Hippocampal formation (tissue), 2 donors: ENCODE measurements at places on chromosomes 1 and 21.

DNA sequence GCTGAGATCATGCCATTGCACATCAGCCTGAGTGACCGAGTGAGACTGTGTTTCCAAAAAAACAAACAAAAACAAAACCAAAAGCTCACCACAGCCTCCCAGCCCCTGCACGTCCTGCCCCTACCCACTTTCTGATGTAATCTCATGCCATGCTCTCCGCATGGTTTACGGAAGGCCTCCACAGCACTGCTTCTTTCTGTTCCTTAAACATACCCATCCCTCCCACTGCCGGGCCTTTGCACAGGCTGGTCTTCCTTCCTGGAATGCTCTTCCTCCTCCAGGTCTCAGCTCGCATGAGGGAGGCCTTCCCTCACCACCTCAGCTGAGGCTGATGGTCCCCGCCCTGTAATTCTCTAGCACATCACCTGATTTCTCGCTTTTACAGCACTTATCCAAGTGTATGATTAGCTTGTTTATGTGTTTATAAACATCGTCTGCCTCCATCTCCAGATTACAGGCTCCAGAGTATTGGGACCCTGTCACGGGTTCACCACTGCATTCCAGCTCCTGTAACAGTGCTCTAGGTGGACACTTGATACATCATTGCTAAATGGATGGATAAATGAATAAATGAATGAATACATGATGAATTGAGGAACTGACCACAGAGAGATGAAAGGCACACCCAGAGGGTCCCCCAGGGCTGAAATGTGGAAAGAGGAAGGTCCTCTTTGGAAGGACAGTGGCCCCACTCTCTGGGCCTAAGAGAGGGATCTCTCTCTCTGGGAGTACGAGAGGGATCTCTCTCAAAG is 22.1 kb downstream of the TCEA3 start:
- no peak for DNase-seq

GRCh38 chr1:173112129-173112528 is 61.4 kb upstream of the TNFSF18 start:
- no peak for DNase-seq

GRCh38 chr1:104636581-104636980 is 886.9 kb downstream of the AMY1C start:
- DNase-seq: no peak

GRCh38 chr1:17032741-17033140 is 21.0 kb upstream of the ATP13A2 start:
- no peak for DNase-seq

- no peak for DNase-seq
Observed at GRCh38 chr1:9019896-9020295, 6.3 kb downstream of the SLC2A7 start.

GRCh38 chr1:78005755-78006154 is 1.0 kb downstream of the DNAJB4 start:
- peak; percentile 50 for DNase-seq

GRCh38 chr1:172019976-172020375 is 178.7 kb downstream of the DNM3 start:
- DNase-seq: no peak

GRCh38 chr21:36732217-36732616 is 33.3 kb downstream of the SIM2 start:
- DNase-seq: no peak

GRCh38 chr1:115748401-115749150 is 19.9 kb downstream of the CASQ2 start:
- no peak for DNase-seq

GRCh38 chr1:9538669-9539164 is 548 bp upstream of the SLC25A33 start:
- no peak for DNase-seq

DNA sequence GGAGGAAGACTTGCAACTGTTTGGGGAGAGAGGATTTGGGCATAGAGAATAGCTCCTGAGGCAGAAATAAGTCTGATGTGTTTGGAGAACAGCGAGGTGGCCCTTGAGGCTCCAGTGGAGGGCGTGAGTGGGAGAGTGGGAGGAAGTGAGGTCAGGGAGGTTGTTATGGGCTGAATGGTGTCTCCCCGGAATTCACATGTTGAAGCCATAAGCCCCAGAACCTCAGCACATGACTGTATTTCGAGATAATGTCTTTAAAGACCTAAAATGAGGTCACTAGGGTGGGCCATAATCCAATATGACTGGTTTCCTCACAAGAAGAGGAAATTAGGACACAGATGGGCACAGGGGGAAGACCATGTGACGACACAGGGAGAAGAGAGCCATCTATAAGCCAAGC is 17.9 kb upstream of the APP start:
- no peak for DNase-seq

DNA sequence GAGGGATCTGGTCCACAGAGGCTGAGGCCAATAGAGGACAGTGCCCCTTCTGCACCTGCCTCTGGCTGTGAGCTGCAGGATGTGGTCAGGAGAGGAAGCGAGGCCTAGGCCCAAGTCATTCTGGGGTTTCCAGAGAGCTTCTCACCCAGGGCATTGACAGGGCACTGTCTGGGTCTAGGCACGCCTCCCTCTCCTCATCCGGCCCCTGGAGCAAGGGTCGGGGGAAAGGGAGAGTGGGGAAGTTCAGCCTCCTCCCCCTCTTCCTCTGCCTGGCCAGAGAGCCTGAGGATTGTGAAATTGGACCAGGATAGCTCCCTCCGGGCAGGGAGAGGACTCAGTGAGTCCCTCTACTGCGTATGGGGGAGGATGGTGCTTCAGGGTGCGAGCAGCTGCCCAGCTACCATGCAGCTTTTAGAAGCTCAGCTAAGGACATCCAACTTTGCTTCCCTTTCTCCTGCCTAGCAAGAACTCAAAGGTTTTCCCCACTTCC is 6.3 kb upstream of the INAVA start:
- no peak for DNase-seq

DNA sequence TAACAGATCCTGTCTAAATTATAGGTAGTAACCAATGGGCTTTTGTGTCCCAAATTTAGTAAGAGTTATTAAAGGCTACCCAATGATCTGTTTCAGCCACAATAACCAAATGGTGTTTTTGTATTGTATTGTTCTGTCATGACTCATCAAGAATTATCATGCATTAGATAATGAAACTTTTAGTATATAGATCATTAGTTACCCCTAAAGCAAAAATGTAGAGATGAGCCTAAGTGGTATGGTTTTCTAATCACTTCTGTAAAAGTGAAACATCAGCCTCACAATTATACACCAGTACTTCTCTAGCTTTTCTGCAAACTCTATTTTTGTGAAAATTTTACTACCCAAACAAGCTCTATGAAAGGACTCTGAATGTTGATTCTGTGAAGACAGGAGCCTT is 71.4 kb downstream of the LRRC7 start:
- no peak for DNase-seq

- no peak for DNase-seq
Observed at GRCh38 chr1:25472471-25472870, 41.8 kb downstream of the MACO1 start.

- no peak for DNase-seq
Observed at GRCh38 chr1:92929461-92929860, 31.8 kb downstream of the DIPK1A start.

GRCh38 chr1:116367256-116367945 is 5.6 kb upstream of the ATP1A1 start:
- DNase-seq: no peak

- no peak for DNase-seq
Observed at GRCh38 chr21:45403133-45403824, 1.7 kb upstream of the COL18A1 start.

DNA sequence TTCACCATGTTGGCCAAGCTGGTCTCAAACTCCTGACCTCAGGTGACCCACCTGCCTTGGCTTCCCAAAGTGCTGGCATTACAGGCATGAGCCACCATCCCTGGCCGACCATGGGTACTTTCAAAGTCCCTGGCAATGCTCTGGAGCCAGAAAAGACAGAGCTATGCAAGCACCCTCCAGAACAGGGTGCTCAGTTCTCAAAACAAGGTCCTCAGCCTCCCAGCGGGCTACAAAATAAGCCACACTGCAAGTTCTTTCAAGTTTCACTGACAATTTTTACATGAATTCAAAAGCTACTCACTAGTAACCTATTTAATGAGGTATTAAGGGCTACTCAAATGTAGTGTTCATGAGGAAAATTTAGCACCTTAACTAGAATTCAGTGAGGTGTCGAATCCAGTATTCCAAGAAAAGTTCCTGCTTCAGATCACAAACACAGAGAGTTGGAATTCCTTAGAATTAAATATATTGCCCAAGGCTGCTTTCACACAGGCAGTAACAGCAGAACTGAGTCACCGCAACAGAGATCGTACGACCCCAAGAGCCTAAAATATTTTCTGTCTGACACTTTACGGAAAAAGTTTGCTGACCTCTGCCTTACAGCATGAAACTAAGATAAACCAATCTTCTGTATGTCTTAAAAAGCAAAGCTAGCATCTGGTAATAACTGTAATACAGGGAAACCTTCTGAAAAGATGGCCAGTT is 60.7 kb downstream of the HSF2BP start:
- DNase-seq: no peak

DNA sequence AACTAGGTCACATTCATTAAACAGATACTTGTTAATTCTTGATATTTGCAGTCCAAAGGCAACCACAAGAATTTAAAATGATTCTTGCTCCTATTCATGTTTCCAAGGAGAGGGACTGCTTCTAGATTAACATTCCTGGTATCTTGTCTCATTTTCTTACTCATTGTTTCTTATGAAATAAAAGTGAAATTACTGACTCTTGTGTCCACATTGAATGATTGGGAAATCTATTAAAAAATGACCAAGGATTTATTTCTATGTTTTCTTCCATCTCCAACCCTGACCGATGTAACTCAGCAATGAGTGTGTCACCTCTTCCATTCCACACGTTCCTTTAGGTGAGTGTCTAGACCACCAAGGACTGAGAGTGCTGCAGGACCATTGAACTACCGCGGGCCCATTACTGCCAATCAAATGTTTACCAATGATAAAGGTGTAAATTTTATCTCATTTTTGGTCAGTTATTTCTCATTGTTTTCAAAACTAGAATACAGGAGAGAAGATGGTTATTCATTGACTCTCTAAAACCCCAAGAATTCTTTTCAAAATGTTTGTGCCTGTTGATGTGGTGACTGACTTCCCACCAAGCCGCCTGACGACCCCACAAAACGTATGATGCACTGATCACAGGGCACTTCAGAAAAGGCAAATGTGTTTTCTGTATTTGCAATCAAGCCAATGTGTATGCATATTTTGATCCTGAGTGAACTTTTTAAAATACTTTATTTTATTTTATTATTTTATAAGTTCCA is 414.6 kb upstream of the PTBP2 start:
- no peak for DNase-seq

DNA sequence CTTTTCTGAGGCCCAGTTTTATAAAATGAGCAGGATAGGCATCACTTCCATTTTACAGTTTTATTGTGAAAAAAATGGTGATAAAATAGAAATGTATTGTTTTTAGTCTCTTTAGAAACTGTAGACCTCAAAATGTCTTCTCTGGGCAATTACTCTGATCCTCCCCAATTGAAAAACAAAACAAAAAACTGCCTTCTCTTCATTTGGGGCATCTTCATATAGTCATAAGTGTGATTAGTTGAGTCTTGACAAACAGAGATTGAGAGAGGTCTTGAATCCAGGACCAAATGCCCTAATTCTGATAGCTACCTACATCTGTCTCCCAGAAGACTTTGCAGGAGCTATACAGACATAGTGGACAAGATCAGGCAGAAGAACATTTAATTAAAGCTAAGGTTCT is 62.9 kb downstream of the LRRC8C start:
- DNase-seq: no peak

- no peak for DNase-seq
Observed at GRCh38 chr1:180424848-180425457, 77.4 kb downstream of the ACBD6 start.

DNA sequence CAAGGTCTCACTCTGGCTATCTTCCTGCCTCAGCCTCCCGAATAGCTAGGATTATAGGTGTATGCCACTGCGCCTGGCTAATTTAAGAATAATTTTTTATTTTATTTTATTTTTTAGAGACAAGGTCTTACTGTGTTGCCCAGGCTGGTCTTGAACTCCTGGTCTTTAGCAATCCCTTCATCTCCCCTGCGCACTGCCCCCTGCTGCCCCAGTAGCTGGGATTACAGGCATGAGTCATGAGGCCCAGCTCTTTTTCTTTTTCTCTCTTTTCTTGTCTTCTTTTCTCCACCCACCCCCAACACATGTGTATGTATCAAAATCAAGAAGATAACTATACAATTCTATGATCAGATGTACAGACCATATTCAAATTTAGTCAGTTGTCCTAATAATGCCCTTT is 87.2 kb downstream of the PEX14 start:
- DNase-seq: no peak

DNA sequence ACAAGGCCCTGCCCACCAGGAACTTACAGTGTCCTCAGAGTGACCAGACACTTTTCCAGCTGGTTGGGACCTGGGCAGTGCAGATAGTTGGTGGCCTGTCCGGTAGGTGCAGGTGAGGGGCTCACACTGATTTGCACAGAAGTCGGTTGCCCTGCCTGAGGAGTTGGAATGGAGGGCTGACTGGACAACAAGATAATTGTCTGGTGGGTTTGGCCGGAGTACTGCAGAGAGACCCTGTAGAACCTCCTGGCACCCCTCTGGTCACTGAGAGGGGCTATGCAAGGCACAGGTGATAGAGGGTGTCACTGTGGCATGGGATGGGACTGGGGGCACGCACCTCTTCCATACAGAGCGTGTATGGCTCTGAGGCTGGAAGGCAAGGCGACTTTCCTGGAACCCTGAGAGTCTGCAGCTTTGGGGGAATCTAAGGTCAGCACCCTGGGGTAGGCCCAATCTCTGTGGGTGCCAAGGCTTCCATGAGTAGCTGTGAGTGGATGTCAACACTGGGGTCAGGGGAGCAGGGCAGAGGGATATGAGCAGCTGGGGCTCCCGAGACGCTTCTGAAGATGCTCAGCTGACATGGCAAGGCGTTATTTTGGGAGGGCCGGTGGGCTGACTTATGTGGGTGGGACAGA is 7.6 kb upstream of the PLA2G2D start:
- DNase-seq: no peak

DNA sequence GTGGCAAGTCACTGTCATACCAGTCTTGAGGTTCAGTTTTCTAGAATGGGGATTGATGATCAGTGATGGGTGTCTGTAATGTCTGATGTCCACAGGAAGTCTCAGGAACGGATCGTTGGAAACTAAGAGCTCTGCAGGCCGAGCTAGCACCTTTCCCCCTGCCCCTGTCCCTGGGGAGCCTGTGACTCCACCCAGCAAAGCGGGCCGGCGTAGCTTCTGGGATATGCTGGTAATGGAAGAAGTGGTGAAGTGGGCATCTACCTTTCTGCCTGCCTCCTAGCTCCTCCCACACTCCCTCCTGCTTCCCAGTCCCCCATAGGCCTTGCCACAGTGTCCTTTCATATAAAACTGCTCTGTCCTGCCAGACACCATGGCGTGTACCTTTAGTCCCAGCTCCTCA is 13.4 kb downstream of the HYI start:
- DNase-seq: no peak

GRCh38 chr1:84271441-84272151 is 29.9 kb upstream of the SAMD13 start:
- no peak for DNase-seq

DNA sequence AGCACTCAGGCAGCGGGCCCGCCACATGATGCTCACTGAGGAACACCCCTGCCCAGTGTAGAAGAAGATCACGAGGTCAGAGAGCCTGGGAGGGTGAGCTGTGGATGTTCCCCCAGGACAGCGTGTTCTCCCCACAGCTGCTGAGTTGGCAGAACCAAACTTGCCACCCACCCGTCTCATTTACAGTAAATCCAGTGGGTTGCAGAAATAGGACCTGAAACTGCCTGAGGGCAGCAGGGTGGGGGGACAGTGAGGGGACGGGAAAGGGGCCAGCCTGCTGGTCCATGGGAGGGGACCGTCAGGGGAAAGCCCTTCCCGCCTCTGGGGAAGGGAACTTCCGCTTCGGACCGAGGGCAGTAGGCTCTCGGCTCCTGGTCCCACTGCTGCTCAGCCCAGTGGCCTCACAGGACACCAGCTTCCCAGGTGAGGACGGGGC is at the start of gene C1QB:
Gene C1QB, plus strand, starts transcription at position 356 of the 436 bp plus-strand sequence. CDS start 6,227 bp downstream, outside the sequence.
- peak; percentile 70 for DNase-seq
